ENCODE measurements at places on chromosomes 3 and 15.

DNA sequence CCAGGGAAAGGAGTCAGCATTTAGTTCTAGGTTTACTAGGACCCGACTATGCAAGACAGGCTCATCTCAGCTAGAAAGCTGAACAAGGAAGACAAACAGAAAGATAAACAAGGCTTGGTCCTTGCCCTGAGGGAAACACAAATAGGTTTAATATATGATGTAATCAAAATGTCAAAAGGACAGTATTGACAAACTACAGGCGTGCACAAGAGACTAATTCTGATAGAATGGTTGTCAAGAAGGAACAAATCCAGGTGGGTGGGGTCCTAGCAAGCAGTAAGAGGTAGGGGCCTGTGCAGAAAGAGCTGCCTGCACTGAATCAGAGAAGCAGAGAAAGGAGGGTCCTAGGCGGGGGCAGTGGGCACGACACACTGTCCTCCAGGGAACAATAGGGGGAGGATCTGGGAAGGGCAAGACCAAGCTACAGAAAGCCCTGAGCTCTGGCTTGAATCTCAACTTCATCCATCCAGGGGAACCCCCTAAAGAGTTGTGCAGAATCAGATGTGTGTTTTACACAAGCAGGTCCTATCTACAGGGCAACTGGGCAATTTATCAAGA lies 23.4 kb downstream of the RFTN1 start:
- no peak for DNase-seq

GRCh38 chr15:85312486-85312885 lies 67.9 kb upstream of the AKAP13 start:
- peak; percentile 40 for DNase-seq

GRCh38 chr15:100809151-100809550 lies 70.5 kb upstream of the ALDH1A3 start:
- no peak for DNase-seq

GRCh38 chr15:99100245-99101173 lies 4.4 kb upstream of the SYNM start:
- peak; percentile 58 for DNase-seq

GRCh38 chr15:33649217-33649933 lies 318.9 kb upstream of the CHRM5 start:
- DNase-seq, result no peak

- DNase-seq, result no peak
Measured at GRCh38 chr3:193816028-193816395, 223.0 kb downstream of the OPA1 start.

DNA sequence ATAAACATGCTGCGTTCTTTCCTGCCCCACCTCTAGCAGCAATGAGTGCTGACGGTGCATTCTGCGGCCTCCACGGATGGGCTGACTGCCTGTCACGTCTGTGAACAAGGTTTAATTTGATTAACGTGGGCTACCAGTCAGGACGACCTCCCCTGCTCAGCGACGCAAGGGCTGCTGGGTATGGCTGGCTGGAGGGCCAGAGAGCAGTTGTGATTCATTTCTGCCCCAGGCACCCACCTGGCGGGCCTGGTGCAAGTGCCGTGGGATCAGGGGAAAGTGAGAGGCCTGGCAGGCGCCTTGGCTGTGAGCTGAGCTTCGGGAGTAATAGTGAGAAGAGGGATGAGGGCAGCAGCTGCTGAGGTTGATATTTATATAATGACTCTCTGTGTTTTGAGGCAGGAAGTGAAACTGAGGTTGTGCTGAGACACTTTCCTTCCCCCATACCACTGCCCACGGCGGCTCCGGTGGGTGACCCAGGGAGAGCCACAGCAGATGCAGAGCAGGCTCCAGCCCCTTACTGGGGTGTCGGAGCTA lies 190.4 kb upstream of the BCL6 start:
- DNase-seq, result peak; percentile 81

- no peak for DNase-seq
Measured at GRCh38 chr15:25060996-25061620, 106.3 kb downstream of the SNRPN start.

DNA sequence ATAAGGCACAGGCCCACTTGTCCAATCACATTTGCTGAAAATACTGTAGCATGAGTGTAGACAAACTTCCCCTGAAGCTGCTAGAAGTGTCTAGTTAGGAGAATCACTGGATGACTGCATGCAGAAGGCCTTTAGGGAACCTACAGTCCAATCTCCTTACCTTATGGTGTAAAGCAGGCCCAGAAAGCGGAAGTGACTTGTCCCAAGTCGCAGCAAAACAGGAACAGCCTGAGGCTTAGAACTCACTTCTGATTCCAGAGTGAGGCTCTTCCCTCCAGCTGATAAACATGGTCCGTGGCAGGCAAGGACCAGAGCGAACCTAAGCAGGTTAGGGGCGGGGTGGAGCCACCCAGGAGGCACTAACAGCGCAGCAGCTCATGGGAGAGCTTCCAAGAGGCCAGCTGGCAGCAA lies 2.5 kb downstream of the GRAMD2A start:
- DNase-seq, result no peak

DNA sequence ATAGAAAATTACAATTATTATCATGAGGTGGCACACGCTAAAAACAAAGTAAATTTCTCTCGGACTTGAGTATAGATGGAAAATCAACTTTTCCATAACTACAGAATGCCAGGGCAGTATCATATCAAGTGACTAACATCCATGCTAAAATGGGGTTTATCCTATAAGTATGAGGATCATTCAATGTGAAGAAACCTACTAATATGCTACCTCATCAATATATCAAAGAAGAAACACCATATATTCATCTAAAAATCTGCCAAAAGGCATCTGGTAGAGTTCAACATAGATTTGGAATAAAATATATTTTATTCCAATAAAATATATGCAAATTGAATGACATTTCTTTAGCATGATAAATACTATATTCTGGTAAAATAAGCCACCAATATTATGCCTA lies 894.4 kb downstream of the MCTP2 start:
- no peak for DNase-seq

DNA sequence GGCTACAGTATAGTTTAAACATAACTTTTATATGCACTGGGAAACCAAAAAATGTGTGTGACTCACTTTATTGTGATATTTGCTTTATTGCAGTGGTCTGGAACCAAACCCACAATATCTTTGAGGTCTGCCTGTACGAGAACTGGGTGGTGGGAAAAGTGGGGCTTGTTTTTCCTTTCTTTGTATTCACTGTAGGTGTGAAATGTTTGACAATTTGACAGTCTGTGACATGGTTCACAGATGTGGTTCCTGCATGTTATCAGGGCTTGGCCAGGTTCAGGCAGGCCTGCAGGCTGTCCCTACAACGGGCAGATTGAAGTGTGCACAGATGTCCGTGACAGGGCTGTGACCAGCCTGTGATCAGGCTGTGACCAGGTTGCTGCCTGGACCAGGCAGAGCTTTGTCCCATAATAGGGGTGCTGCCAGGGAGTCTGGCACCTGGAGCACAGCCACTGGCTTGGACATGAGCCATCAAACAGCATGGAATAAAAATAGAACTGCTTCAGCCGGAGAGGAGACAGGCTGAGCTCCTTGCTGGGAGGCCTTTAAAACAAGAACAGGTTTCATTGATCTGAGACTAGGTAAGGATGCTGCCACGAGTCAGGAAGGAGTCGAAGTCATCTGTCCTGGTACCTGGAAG lies 61.0 kb downstream of the KLF13 start:
- no peak for DNase-seq

DNA sequence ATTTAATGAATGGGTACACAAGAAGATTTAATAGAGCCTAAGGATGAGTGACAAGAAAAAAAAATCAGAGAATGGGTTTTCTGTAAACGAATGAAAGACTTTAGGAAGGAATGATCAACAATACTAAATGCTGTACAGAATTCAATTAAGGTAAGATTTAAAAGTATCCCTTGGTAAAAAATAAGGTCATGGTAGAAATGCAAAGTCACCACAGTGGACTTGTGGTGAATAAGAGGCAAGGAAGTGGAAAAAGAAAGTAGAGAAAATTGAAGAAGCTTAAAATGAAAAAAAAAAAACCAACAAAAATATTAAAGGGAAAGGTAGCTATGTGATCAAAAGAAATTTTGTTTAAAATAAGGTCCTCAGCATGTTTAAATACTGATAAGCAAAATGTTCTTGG lies 82.4 kb downstream of the PLSCR2 start:
- no peak for DNase-seq

- DNase-seq, result no peak
Measured at GRCh38 chr3:117490716-117491115, 781.1 kb downstream of the TUSC7 start.

- no peak for DNase-seq
Measured at GRCh38 chr15:67051088-67052045, 14.0 kb upstream of the SMAD3 start.

- peak; percentile 34 for DNase-seq
Measured at GRCh38 chr3:150635526-150635925, 32.4 kb downstream of the SELENOT start.

DNA sequence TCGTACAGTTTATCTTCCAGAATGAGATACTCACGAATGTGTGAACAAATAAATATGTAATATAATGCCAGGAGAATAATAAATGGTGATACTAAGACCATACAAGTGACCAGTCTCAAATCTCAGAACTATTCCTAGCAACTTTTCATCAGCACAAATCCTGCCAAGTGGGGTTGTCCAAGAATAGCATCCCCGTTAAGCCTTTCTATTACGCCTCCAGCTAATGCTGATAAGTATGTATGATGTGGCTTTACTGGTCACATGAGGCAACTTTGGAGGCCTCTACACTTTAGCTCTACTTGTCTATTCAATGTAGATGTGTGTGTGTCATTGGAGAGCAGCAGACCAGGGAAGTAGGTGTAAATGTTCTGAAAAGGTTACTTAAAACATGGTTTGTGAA lies 129.5 kb downstream of the KCNMB2 start:
- DNase-seq, result no peak

DNA sequence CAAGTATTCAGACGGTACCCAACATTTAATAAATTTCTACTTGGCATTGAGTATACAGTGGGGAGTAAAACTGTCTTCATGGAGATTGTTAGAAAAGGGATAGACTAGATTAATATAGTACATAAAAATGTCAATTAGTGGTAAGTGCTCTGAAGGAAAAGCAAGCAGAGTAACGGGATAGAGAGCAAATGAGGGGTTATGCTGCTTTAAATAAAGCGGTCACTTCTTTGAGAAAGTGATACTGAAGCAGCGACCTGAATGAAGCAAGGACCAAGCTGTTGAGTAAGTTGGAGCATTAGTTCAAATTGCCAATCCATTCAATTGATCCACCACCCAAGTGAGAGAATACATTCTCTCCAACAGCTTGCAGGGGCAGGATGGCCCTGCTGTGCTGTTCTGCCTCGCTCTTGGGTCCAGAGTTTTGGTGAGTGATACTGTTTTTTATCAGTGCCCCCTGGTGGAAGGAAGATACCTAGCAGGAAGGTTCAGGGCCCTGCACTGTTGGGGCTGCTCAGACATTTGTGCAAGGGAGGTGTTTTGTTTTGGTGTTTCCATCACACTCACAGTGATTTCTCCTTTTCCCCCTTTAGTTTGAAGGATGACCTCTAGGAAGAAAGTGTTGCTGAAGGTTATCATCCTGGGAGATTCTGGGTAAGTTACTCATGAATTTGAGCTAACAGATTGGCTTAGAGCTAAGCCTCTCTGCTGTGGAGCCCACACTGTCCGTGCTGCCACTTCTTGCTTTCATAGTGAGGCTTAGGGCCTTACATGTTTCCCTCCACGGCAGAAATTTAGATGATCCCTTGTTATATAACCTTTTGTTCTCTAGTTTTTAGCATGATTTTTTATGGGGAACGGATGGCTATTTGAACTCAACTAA lies 69.0 kb downstream of the RAB7A start:
- DNase-seq, result peak; percentile 86

GRCh38 chr3:135097276-135097946 lies 302.4 kb downstream of the EPHB1 start:
- DNase-seq, result no peak

DNA sequence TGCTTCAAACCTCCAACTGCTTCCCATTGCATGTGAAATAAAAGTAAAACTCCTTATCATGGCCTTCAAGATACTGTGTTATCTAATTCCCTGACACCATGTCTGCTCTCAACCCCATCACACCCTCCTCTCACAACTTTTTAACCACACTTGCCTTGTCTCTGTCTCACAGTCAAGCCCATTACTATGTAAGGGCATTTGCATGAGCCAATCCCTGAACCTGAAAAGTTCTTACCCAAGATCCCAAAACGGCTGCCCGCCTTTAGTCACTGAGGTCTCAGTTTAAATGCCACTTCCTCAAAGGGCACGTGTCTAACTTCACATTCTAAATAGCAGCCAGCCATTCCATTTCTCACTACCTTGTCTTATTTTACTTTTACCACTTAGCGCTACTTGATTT lies 83.1 kb downstream of the SST start:
- no peak for DNase-seq

DNA sequence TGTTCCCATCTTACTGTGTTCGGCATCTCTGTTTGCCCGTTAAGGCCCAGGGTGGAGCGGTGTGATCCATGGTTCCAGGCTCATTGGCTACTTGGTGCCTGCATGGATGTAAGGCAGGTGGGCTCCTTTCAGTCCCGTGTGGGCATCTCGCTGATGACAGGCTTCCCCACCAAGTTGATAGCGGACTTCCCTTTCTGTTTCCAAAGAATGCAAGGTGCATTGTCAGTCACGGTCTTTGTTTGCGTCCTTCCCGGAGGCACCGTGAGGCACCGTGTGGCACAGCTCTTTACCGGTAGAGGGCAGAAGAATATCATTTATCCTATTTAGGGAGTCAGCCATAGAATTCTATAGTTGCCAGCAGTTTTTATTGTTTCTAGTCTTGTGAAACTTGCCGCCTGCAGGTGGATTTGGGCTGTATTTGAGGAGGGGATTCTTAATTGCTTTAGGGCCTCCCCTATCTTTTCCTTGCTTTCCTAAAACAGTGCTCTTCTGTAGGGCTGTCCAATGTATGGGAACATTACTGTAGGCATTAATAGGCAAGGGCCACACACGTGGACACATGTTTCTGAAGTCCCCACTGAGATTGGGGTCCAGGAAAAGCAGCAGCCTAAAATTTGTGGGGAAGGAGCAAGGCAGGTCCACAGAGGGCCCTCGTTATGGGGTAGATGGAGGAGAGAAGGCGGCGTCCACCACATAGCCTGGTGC lies 244.1 kb downstream of the SLCO3A1 start:
- DNase-seq, result peak; percentile 61

- DNase-seq, result no peak
Measured at GRCh38 chr15:73324496-73325170, 44.1 kb downstream of the HCN4 start.
